Epithelial cell of proximal tubule (primary cell): ENCODE measurements at places on chromosomes 3 and 15. TPM values are rescaled to one million over a fixed set of nuclear protein-coding genes. Genes with fewer than 3 reads are reported as not detected.
A peak's percentile ranks its signal among the peaks of the same experiment; 100 is the strongest.

GRCh38 chr3:38608086-38608775, 41.3 kb downstream of the SCN5A start:
- DNase-seq: no peak

DNA sequence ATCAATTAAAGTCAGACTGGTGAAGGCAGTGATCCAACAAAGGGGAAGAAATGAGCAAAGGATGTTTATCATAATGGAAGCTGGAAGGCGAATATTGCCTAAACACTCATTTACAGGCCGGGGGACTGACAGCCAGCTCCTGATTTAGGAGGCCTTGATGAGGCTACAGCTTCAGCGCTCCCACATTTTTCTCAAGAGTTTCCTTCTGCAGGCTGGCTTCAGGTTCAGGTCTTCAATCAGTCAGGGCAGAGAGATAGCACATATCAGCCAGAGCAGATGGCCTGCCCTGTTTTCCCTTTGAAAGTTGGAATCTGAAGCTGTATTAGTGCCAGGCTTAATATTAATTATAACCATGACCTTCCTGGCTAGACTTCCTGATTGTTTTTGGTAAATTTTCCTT, 218.9 kb downstream of the SV2B start:
- no peak for DNase-seq

DNA sequence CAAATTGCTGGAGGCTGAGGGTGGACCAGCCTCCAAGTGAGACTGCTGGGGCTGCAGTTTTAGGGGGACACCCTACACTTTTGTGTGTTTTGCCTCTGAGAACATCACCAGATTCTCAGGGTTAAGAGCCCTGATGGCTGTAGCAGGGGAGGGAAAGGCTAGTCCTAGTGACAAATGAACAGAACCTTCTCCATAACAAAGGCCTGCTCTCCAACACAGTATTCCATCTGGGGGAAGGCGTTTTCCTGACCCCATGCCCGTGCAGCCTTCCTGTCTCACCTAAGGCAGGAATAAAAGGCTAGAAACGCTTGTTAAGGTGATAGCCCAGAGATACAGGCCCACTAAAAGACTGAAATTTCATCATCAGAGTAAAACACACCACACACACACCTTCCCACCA, 50.2 kb upstream of the NSMCE3 start:
- no peak for DNase-seq

DNA sequence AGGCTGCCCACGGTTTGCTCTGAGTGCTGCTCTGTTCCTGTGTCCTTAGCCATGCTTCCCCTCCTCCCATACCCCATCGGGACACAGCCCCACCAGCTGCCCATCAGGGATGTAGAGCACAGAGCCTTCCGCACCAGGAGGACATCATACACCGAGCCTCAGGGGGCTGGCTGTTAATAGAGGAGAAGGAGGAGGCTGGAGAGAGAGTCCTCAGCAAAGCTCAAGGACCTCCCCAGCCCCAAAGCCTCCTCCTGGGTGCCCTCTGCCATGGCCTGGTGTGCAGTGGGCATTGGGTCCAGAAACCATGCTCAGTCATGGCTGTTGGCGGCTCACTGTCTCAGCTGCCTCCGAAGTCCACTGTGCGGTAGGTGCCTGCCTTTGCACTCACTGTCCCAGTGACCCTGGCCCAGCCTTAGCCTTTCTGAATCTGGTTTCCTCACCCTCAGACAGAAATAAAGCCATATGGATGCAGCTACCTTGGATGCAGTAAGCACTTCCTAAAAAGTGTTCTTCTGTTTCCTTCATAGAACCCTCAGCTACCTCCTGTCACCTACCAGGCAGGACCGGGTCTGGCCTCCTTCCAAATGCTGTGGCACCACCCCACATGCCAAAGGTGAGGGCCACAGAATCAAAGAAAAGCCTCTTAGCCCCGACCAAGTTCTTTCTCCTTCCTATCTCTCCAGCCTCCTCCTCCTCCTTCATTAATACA, 53.9 kb downstream of the ACAD9 start:
- DNase-seq: no peak

- no peak for DNase-seq
Measured at GRCh38 chr3:18376682-18377081, 48.5 kb downstream of the SATB1 start.

GRCh38 chr3:152271501-152272236, 2.9 kb downstream of the MBNL1 start:
- no peak for DNase-seq

DNA sequence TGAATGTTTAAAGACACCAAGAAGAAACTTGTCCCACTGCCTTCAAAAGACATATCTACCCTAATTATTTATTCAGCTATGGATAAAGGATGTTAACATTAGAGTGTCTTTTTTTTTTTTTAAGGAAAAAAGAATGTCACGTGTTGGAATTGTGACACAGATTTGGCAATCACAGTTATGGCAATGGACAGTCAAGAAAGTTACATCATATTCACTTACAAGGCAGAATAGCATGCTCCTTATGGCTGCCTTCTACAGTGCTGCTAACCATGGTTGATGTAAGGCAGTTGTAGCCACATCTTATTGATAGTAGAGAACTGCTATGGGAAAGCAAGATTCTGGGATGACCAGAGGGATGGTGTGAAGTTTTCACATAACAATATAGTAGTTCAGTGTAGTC, 128.8 kb upstream of the ZBTB20 start:
- no peak for DNase-seq

DNA sequence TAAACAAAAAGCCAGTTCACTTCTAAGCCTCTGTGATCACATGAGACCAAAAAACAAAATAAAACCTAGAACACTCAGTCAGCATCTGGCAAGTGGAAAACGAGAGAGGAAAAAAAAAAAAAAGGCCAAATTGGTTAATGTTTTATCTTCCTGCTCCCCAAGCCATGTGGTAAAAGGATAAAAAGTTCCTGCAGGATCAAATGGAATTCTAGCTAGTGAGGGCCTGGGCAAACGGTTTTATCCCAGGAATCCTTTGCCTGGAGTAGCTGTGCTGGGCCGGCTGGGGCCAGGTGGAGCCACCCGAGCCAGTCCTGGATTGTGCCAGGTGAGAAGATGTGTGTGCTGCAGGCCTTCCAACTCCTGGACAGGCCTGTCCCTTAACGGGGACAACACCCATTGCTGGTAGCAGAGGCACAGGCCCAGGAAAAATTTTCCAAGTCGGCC, 13.2 kb downstream of the SMAD6 start:
- DNase-seq: no peak

- no peak for DNase-seq
Measured at GRCh38 chr15:92077353-92078085, 224.0 kb downstream of the SLCO3A1 start.

GRCh38 chr15:95559875-95560394, 770.6 kb upstream of the NR2F2 start:
- DNase-seq: peak; percentile 66

GRCh38 chr3:41026394-41027177, 172.7 kb upstream of the CTNNB1 start:
- DNase-seq: peak; percentile 15

DNA sequence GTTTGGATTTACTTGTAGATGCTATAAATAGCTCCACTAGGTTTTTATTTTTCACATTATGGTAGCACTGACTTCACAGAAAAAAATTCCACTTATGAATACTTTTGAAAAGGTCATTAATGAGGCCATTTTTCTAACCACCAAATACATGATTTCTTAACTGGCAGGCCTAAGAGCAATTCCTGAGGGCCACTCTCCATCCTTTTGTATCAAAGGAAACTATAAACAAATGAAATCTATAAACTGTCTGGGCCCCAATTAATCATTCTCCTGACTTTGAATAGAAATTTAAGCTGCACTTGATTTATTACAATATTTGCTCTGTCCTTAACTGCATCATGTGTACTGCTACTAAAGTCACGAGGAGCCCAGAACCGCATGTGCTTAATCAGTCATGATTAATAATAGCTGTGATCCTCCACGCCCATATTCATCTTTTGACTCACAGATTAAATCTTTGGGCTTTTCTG, 25.1 kb upstream of the MTMR10 start:
- DNase-seq: no peak

DNA sequence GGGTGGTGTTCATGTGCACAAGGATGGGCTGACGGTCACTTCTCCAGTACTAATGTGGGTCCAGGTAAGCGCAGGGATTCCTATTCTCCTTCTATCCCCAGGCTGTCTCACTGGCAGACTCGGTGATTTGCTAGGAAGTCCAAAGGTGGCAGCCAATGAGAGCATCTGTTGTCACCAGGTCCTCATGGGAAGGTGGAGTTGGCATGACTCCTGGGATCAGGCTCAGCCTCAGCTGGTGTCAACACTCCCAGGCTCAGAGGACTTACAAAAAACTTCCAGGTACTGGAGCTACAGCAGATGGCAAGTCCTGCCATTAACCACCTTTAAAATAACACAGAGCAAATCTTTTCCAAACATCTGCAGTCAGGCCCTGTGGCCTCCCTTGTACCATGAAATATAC, 13.8 kb downstream of the XYLB start:
- DNase-seq: no peak

- peak; percentile 44 for DNase-seq
Measured at GRCh38 chr3:177934001-177934891, 602.0 kb upstream of the KCNMB2 start.

DNA sequence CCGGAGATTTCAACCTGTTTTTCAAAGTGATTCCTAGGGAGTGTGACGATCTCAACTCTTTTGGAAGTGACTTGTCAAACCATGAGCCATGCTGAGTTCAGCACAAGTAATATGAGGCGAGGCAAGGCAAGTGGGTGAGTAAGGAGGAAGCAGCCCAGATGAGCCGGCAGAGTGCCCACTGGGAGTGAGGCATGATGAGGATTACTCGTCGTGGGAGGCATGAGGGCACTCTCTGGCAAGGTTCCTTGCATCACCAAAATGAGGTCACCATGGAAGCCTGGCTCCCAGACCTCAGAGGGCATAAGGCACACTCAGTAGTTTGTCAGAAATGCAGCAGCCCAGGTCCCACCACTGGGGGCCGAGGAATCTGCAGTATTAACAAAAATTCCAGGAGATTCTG, 636.1 kb downstream of the MAGI1 start:
- DNase-seq: peak; percentile 81

DNA sequence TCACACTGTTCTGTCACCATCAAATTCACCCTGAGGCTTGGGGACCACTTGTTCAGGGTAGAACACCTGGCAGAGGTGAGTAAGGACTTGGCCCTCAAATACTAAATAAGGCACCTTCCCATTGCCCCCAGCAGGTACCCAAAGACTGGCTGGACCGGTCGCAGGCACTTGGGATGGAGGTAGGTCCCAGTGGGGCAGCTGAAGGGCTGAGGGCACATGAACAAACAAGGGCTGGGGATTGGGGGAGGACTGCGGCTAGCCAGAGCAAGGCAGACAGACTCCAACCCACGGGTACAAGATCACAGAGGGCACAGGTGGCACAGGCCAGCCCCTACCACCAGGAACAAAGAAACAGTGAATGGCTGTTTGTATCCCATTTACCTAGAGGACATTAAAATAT, 1.9 kb downstream of the MRPS25 start:
- DNase-seq: no peak

DNA sequence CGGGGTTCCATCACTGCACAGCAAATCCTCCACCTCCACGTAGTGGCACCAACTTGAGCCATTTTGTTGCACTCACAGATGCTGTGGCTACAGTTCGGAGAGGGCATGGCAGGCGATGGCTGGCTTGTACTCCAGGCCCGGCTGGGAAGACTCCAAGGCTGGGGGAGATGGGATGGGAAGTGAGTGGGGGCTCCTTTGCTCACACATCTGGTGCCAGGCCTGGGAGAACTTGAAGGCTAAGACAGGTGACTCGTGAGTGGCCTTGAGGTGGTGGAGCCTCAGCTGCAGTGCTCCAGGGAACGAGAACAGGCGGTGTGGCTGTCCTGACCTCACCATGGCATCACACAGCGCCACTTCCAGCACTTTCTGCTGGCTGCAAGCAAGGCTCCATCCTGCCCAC, 87.9 kb downstream of the PLXNA1 start:
- DNase-seq: no peak

GRCh38 chr15:69555080-69555479, 102.5 kb downstream of the RPLP1 start:
- no peak for DNase-seq

DNA sequence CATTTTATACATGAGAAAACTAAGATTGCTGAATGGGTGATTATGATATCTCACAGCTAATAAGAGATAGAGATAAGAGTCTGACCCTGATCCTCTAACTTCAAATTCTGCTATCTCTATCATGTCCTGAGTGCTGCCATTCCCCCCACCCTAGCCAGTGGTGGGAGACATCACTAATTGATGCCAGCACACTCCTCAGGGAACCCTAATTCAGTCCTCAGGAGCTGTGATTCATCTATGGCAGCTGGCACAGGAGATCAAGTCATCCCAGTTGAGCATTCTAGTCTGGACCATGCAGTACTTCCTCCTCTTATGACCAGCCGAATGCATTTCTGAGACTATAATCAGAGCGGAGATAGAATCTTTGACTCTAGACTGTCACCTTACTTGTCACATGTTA, 71.9 kb downstream of the SYNM start:
- DNase-seq: no peak

Gene XCR1
- not detected in 2 replicates for total RNA-seq

Gene SOX14
- not detected in 2 replicates for total RNA-seq

Gene ROPN1
- not detected in 2 replicates for total RNA-seq

Gene CERS3
- total RNA-seq: not detected in 2 replicates

Gene BFSP2
- not detected in 2 replicates for total RNA-seq

Gene RYK
- total RNA-seq: 33.5 and 60.5 TPM in 2 replicates

Gene RPL32
- 1,030 and 1,169 TPM in 2 replicates for total RNA-seq

Gene RTP1
- total RNA-seq: not detected in 2 replicates

Gene UPK1B
- 23.9 and 56.4 TPM in 2 replicates for total RNA-seq
